Activated CD4-positive, alpha-beta T cell treated with anti-CD3 and anti-CD28 coated beads, Interleukin-2, amount 10 ng/mL, durations not matched to agents 24 days and 14 days (primary cell): ENCODE measurements at places on chromosomes 7 and 10. TPM values are rescaled to one million over a fixed set of nuclear protein-coding genes. Genes with fewer than 3 reads are reported as not detected.

Gene PAX4
- total RNA-seq: not detected in 2 replicates

- H3K4me1 ChIP-seq: no peaks in the 10 kb centered on the region
- H3K4me3 ChIP-seq: no peak overlapping the region
- peak; percentile 16 for DNase-seq
- no peaks in the 10 kb centered on the region for H3K36me3 ChIP-seq
These were observed 649.1 kb downstream of the TNS3 start for GRCh38 chr7:46932676-46933424.

GRCh38 chr7:3844540-3845151, 543.6 kb downstream of the SDK1 start:
- DNase-seq: no peak
- H3K27ac ChIP-seq: no peak overlapping the region
- H3K36me3 ChIP-seq: no peaks in the 10 kb centered on the region

GRCh38 chr7:40306025-40306424, 171.2 kb downstream of the SUGCT start:
- H3K4me1 ChIP-seq: no peaks in the 10 kb centered on the region
- no peaks in the 10 kb centered on the region for H3K36me3 ChIP-seq
- DNase-seq: no peak
- H3K27ac ChIP-seq: no peak overlapping the region

GRCh38 chr7:92489634-92490033, 11.9 kb upstream of the ERVW-1 start:
- H3K4me3 ChIP-seq: no peak overlapping the region
- no peak overlapping the region for H3K27ac ChIP-seq
- peaks cover 24% of the 10 kb centered on the region for H3K36me3 ChIP-seq
- DNase-seq: peak; percentile 22
- no peaks in the 10 kb centered on the region for H3K27me3 ChIP-seq

- no peak overlapping the region for H3K27ac ChIP-seq
- H3K27me3 ChIP-seq: peaks cover 2% of the 10 kb centered on the region
- H3K4me3 ChIP-seq: no peak overlapping the region
- no peaks in the 10 kb centered on the region for H3K36me3 ChIP-seq
These were observed 301.9 kb downstream of the CDK14 start for GRCh38 chr7:90897961-90898469.

GRCh38 chr7:129785685-129786514, 166.9 kb downstream of the UBE2H start:
- H3K4me3 ChIP-seq: peak overlapping the region; percentile 21
- H3K27me3 ChIP-seq: peaks cover 71% of the 10 kb centered on the region
- H3K27ac ChIP-seq: peak overlapping the region; percentile 28
- DNase-seq: no peak

- H3K4me1 ChIP-seq: peaks cover 10% of the 10 kb centered on the region
- H3K36me3 ChIP-seq: no peaks in the 10 kb centered on the region
- peaks cover 16% of the 10 kb centered on the region for H3K27me3 ChIP-seq
- DNase-seq: no peak
These were observed 103.0 kb upstream of the CARD11 start for GRCh38 chr7:3146571-3147226.
